ENCODE measurements at places on chromosomes 16 and 17.

- no peak for DNase-seq
Measured at GRCh38 chr16:55625843-55626242, 29.9 kb upstream of the SLC6A2 start.

- DNase-seq = no peak
Measured at GRCh38 chr17:29019475-29020181, 13.8 kb upstream of the SEZ6 start.

DNA sequence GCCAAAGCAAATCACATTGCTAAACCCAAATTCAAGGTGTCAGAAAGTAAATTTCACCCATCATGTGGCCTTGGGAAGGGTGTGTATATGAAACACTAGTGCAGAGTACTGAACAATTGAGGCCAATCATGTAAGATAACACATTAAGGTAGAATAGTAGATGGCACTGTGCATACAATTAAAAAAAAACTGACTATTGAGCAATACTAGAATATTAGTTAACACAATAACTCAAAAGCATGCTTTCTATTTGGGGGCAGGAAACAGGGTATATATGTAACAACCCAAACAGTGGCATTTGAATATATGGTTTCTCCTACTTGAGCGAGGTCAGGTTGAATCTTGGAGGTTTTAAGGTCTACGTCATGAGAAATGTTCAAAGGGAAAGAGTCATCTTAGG, 63.0 kb upstream of the DYNLRB2 start:
- DNase-seq = no peak

DNA sequence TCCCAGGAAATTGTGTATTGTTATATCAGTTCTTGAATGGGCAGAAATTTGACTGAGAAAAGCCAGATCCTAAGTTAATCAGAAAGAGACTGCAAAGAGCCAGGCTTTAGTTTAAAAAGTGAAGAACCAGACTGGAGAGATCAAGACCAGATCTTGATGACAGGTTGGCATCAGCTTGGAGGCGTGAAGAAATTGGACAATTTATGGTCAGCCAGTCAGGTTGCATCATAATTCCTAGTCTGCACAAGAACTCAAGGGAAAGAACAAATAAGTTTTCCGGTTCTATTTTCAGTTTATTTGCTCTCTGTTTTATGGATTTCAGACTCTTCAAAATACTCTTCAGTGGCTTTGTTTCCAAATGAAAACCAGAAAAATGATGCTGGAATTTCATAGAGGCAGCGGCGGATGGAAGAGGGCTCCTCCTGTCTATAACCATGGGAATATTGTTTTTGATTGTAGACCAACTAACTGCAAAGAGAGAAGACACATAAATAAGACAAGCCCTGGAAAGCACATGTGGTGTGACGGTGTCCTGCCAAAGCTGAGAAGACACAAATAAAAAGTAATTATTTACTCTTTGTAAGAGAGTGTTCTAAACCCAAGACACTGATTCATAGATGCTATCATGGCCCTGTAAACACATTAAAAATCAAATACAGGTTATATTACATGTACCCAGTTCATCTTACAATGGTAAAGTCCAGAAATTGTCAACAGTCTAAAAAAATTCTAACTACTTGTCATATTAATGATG, 91.7 kb downstream of the PCTP start:
- no peak for DNase-seq

- DNase-seq = no peak
Measured at GRCh38 chr17:39173080-39173479, 7.1 kb upstream of the ARL5C start.

DNA sequence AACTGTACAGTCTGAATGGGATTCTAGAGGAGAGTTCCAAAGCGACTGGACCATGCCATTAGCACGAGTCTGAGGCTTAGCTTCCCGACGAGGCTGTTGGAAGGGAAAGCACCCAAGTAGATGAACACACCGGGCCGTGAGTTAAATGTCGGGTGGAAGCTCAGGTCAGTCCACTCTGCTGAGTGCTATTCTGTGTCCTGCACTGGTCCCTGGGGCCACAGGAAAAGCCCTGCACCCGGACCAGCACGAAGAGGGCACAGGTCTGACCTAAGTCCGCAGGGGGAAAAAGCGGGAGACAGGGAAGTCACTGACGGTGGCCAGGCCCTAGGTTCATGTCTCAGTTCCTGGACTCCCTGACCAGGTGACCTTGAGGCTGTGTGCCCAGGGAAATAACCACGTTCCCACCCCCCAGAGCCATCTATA, 44.1 kb upstream of the RBFOX3 start:
- DNase-seq = no peak

- DNase-seq = no peak
Measured at GRCh38 chr16:68131813-68132706, 46.9 kb downstream of the NFATC3 start.

GRCh38 chr17:64547319-64547718, 40.5 kb downstream of the CEP95 start:
- no peak for DNase-seq

GRCh38 chr17:66541461-66542128, 239.2 kb downstream of the PRKCA start:
- DNase-seq = no peak

- DNase-seq = no peak
Measured at GRCh38 chr16:12126091-12126806, 149.7 kb downstream of the SNX29 start.

GRCh38 chr16:24246911-24247607, 9.1 kb upstream of the CACNG3 start:
- no peak for DNase-seq

- no peak for DNase-seq
Measured at GRCh38 chr17:77349976-77350830, 209.4 kb downstream of the SEC14L1 start.

GRCh38 chr17:82370471-82371332, 863 bp upstream of the UTS2R start:
- DNase-seq = no peak

- DNase-seq = no peak
Measured at GRCh38 chr17:49980703-49981197, 11.8 kb downstream of the DLX4 start.

GRCh38 chr16:82793528-82794245, 166.9 kb downstream of the CDH13 start:
- no peak for DNase-seq

DNA sequence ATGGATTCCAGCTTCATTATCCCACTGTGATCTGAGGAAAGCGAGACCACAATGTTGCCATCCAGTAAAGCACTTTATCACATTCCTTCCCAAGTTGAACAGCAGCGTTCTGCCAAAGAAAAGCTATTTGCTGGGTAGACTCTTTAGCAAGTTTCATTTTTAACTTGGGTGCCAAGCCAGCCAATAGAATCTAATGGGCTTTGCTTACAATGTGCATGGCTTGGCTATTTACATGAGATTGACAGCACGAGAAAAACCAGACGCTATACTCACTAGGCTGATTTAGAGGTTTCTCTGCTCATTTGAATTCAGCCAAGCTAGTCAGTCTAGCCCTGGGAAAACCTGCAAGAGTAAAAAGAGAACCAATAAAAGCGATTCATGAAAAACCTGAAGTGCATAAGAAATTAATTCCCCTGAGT, 108.9 kb downstream of the CDH13 start:
- no peak for DNase-seq

- DNase-seq = no peak
Measured at GRCh38 chr17:79508291-79508716, 102.5 kb downstream of the RBFOX3 start.

DNA sequence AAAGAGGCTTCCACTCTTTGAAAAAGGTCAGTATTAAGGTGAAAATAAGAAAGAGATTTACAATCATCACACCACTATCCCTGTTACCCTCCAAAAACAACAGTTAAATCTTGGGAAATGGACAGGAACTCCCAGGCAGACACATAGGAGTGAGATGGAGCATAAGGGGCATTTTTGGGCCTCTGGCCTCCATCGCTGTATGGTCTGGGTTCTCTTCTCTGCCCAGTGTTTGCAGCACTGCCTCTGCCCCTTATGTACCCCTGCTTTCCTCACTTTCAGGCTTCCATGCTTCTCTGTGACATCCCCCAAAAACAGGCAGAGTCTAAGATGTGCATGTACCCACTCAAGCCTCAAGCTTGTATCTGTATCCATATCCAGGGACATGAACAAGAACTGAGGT, 630 bp upstream of the HOXB2 start:
- DNase-seq = no peak

DNA sequence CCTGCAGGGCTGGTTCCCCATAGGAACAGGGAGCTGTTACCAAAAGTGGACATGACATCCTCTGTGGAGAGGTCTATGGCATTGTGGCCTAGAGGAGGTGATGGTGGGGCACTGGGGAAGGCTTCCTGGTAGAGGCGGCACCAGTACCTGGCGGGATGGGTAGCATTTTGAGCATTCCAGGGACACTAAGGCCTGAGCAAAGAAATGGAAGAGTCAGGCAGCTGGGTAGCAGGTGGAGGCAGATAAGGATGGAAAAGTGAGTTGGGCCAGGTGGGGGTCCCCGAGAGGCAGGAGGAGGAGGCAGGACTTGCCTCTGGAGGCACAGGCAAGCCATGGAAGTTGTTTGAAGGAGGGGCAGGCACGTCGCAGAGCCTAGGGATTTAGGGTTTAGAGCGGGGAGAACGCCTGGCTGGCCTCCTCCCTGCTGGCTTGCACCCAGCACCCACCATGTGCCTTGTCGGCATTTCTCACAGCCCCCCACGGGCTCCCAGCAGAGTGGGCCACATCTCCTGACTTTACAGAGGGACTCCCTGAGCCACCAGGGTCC, 5.1 kb upstream of the ADCY7 start:
- DNase-seq = no peak

- DNase-seq = no peak
Measured at GRCh38 chr17:40091691-40092397, 8.5 kb downstream of the NR1D1 start.

- DNase-seq = no peak
Measured at GRCh38 chr16:85678016-85678415, 10.7 kb downstream of the GINS2 start.

DNA sequence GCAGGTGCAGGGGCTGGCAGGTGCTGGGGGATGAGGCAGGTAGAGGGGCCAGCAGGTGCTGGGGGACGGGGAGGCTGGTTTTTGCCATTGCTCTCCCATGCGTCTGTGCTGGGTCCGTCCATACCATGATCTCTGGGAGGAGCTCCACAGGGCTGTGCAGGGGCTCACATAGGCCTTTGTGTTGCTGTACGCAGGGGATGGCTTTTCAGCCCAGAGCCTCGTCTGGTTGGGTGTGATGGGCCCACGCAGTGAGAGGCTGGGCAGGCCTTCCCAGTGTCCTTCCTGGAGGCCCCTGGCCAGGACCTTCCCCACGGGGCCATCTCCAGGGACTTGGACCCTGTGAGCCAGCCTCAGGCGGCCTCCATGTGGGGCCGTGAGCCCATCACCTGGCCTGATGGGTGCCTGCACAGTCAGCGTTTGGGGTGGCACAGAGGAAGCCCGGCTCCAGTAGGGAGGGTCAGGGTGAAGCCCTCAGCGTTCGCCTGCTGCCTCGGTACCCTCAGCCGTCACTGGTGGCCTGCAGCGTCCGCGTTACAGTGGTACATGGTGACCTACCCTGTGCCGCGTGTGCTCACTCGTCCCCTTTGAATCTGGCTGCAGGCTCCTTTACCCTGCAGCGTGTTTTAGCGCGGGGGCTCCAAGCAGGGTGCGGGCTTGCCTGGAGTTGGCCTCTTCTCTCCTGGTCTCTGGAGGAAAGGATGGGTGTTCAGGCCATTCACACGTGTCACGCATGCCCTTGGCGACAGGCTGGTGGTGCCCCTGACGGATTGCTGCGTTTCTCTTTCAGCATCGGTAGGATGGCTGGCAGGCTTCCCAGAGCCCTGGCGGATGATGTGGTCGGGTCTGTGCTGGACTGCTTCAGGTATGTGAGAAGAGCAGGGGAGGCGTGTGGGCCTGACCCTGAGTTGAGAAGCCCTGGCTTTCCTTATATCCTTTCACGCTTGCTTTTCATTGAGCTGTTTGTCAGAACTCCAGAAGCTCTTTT, 30.6 kb downstream of the ZNF750 start:
- no peak for DNase-seq

DNA sequence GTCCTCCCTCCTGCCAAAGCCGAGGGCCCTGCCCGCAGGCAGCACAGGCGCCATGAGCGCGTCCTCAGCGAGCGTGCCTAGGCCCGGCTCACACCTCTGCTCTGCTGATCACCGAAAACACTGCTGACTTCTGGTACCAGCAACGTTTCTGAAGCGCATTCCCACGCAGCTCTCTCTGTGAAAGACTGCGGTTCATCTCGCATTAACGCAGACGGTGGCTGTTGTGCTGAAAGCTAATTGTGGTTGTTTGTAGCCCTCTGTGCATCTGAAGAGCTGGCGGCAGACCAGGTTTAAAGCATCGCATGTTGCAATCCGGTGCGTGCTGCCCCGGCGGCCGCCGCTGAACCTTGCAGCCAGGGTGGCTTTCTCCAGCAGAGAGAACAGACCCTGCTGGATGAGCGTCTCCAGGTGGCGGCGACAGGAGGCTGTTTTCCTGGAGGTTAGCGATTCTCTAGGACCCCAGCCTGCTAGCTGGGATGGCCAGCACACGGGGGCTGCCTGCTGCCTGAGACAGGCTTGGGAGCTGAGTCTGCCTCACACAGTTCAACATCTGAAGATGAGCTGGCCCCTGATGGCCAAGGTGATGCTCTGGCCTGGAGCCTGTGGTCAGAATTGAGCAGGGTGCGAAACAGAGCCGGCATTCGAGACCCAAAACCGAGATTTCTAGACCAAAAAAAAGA, 49.8 kb upstream of the CHMP6 start:
- DNase-seq = no peak

DNA sequence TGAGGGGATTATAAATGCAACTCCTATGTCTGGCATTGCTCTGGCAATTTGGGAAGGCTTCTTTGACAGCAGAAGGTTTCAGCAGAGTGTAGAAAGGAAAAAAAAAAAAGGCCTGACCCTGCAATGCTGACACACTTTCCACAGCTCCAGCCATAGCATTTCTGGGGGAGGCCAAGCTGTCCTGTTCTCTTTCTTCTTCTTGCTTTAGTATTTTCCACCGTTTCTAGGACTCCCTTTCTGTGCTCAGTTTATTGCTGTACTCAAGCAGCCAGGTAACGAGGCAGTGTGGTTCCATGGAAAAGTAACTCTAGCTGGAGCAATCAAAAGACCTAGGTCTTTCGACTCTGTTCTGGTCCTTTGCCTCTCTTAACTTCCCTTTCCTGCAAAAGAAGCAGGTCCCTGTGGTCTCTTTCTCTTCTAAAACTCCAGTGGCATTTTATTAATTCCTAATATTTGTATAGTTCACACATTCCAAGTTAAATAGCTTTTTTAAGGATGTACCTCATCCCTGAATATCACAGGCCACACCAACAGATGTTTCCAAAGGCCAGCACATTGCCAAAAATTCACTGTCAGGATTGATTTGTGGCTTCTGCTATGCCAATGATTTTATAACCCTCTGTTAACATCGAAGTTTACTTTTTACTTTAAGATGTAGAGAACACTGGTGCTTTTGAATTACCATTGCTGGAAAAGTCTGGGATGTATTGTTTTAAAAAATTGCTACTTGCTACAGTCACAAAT, 90.3 kb upstream of the BCAR1 start:
- no peak for DNase-seq

GRCh38 chr17:17125136-17126084, 80.7 kb downstream of the PLD6 start:
- no peak for DNase-seq

- DNase-seq = no peak
Measured at GRCh38 chr16:59878479-59878878, 1144.4 kb upstream of the GOT2 start.

GRCh38 chr17:31413874-31414549, 22.5 kb downstream of the RAB11FIP4 start:
- DNase-seq = no peak

Measured in renal pelvis (tissue), 12 donors.